ENCODE measurements at places on chromosomes 1 and 21.

DNA sequence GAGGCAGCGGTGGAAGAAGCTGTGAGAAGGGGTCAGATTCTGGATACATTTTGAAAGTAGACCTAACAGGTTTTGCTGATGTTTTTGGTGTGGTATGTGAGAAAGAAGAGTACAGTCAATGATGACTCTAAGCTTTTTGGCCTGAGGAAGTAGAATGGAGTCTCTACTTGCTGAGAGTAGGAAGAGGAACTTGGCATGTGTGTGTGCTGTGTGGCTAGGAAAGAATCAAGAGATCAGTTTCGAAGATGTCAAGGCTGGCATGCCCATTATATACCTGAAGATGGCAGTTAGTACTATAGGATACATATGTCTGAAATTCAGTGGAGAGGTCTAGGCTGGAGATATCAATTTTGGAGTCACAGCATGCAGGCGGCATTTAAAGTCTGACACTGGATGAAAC is 64.4 kb downstream of the MAB21L3 start:
- DNase-seq, result no peak

GRCh38 chr1:97298966-97299365 is 577.4 kb downstream of the PTBP2 start:
- no peak for DNase-seq

DNA sequence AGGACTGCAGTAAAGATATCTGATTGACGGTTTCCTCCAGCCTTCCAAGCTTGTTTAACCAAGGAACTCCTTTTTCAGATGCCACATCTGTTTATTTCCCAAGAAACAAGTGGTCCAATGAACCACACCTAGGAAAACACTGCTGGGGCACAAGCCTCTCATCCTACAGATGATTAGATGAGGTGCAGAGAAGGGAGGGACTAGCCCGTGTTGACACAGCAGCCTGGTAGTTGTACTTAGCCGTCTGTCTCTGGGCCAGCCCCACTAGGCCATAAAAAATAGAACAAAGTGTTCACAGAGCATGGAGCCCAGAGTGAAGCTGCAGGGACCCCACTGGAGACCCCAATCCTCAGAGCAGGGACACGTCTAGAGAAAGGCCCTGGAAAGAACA is 32.1 kb downstream of the LRP8 start:
- no peak for DNase-seq

DNA sequence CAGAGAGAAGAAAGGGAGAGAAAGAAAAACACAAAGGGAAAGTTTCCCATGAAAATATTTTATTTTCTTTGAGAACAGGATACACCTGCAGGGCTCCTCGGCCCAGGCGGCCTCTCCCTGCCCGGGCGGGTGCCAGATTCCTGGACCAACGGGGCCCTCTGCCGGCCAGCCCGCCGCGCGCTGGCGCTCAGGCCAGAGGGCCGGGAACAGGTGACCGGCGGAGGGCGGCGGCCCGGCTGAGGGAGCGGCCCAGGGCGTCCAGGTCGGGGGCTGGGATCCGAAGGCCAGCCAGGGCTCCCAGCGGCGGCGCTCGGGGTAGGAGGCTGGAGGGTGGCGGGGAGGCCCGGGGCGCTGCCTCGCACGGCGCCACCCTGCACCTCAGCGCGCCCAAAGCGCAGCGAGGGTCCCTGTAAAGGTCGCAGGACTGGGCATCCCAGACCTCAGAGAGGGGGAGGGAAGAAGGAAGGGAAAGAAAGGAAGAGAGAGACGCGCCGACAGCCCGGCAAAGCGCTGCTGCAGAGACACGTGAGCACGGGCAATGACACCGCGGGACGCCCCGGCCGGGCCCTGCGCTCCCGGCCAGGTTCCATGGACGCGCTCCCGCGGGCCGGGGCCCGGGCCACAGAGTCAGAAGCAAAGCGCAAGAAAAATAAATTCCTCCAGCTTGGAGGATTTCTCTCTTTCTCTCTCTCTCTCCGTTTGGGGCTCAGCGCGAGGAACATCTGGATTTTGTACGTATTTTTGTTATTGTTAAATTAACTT is 927 bp downstream of the WNT9A start:
- DNase-seq, result peak; percentile 40

GRCh38 chr1:216119600-216119999 is 303.6 kb downstream of the USH2A start:
- peak; percentile 47 for DNase-seq

- no peak for DNase-seq
Measured at GRCh38 chr1:15948091-15948591, 27.8 kb downstream of the ZBTB17 start.

DNA sequence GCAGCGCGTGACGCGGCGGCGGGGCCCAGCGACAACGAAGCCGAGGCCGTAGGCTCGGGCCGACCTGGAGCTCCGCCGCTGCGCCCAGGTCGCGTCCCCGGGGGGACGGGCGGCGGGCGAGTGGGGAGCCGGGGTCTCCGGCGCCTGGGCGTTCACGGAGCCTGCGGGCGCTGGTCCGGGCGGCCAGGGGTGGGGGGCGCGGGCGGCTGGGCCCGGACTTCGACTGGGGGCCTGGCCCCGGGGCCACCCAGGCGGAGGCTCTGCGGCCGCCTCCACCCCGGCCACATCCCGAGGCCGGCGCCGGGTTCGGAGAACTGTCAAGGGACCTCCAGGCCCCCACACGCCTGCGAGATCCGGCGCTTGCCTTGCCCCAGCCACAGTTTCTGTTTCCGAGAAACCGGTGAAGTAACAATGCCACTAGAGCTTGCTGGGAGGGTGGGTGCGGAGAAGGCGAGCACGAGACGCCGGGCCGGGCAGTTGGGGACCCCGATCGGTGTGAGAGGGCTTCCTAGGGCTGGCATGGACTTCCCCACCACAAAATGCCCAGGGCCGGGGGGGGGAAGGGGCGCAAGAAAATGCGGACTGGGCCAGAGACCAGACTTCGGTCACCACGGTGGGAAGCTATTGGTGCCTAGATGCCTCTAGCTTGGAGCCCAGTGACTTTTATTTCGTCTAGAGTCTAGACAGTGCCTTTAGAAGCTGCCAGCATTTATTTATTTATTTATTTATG is 501 bp downstream of the FBXO6 start:
- peak; percentile 56 for DNase-seq

- no peak for DNase-seq
Measured at GRCh38 chr1:42739753-42740700, at the start of gene CLDN19. CLDN19 (minus strand) TSS chr1:42740236; CDS start chr1:42740063, 173 bp downstream.

DNA sequence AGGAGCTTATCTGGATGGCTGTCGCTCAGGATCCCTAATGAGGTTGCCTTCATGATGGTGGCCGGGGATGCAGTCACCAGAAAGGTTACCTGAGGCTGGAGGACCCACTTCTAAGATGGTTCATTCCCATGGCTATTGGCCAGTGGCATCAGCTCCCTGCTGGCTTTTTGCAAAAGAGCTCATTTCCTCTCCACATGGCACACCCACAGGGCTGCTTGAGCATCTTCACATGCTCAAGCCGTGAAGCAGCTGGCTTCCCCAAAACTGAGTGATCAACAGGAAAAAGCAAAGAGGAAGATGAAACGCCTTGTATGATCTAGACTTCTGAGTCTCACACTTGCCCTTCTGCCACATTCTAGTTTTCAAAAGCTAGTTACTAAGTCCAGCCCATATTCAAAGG is 124.6 kb upstream of the CXADR start:
- DNase-seq, result no peak

- DNase-seq, result no peak
Measured at GRCh38 chr1:22738522-22738921, 27.9 kb downstream of the EPHB2 start.

DNA sequence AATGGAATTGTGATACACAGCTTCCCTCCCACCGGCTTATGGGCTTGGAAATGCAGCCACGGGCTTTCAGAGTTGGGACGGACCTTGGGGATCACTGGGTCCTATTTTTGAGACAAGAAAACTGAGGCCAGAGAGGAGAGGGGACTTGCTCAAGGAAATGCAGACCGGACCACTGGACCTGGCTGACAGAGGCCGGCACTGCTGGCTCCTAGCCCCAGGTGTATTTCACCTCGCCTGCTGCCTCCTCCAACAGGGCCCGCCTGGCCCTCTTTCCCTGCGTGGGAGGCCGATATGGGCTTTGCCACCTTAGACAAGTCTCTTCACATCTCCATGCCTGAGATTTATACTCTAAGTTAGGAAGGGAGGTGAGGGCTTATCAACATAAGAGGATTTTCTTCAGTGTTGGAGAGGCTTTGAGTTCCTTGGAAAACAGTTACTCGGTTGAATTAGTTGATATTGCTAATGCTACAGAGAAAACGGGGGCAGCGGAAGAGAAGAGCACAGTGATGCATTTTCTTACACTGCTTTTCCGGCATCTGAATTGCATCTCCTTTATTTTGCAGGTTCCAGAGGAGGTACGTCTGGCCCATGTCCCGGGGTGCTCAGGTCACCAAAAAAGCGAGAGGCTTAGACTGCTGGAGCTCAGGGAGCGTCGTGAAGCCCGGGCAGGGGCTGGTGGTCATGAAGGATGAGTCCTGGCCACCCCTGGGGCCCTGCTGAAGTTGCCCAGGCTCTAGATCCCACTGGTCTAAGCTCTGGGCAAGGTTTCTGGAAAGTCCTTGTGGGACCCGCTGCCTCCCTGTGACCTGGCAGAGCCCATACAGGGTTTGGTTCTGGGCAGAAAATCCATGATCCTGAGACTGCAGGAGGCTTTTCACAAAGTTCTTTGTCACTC is 44.7 kb downstream of the CAPN2 start:
- DNase-seq, result no peak

GRCh38 chr1:158417586-158417985 is 8.5 kb downstream of the OR10K2 start:
- DNase-seq, result no peak

GRCh38 chr1:18297896-18298648 is 182.7 kb upstream of the KLHDC7A start:
- no peak for DNase-seq

DNA sequence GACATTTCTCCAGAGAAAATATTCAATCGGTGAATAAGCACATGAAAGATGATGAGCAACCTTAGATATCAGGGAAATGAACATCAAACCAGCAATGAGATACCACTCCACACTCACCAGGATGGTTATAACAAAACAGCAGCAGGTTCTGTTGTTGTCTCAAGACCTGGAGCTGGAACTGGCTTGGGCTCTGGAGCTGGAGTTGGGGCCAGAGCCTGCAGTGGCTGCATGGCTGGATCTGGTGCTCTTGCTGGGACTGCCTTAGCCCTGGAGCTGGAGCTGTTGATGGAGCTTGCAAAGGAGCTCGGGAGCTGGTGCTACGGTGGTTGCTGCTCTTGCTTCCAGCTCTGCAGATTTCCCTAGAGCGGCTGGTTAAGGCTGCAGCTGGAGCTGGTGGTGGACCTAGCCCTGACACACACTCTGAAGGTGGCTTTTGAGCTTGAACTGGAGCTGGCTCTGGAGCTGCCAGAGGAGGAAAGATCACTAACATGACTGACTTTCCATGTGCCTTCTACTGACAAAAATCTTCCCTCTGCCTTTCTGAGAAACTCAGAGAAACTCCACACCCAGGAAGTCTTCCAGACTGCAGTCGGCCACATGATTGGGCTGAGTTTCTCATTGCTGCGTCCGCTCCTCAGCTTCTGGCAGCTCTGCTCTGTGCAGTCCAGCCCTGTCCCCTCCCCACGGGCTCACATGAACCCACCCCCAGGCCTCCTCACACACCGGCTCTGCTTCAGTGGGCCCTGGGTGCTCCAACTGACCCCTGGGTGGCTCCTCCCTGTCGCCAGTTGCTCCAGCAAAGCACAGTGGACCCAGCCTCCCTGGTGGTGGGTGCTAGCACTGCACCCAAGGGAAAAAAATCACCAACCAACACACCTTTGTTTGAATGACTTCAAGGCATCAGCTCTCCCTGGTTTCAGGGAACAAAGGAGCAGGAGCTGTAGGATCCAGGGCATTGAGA is 139.1 kb upstream of the FMN2 start:
- no peak for DNase-seq

GRCh38 chr1:37474046-37474696 is at the start of gene ZC3H12A:
ZC3H12A (plus strand) TSS chr1:37474580; CDS start chr1:37475497, 917 bp downstream.
- DNase-seq, result peak; percentile 78

DNA sequence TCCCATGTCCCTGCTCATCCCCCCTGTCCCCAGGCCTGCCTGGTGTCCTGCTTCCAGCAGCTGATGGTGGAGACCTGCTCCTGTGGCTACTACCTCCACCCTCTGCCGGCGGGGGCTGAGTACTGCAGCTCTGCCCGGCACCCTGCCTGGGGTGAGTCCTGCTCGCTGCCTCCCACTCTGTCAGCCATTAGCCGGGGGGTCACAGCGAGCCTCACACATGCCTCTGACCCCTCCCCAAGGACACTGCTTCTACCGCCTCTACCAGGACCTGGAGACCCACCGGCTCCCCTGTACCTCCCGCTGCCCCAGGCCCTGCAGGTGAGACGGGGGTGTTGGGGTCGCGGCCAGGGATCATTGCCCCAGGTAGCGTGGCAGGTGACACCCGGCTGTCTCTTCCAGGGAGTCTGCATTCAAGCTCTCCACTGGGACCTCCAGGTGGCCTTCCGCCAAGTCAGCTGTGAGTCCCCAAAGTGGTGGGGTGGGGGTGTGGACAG is 10.0 kb downstream of the SCNN1D start:
- no peak for DNase-seq

DNA sequence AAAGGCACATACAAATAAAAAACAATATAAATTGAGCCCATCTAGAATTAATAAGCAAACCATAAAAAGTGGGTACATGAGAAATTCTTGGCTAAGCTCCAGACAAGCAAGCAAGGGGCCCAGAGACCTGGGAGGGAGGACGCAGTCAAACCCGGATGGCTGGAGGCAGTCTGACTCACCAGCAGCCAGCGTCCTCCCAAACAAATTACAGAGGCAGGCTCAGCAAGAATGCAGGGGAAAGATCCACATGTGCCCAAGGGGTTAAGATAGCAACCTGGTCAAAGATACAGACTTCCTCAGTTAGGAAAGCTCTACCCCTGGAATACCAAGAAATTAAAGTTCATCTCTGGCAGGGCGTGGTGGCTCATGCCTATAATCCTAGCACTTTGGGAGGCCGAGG is 7.4 kb upstream of the TIAM1 start:
- no peak for DNase-seq

DNA sequence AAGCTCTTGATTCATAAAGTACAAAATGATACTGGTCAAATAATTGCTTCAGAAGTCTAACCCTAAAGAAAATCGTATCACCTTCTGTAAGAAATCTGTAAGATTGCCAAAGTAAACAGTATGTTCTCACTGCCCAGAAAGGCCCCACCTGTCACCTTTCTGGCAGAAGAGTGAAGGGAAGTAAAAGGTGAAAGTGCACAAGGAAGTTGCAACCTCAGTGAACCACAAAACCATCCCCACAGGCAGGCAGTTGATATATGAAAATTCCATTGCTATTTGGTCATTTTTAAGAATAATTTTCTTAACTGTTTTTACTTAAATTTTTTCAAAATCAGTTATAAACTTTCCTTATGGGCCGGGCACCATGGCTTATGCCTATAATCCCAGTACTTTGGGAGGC is 48.5 kb upstream of the FBXO28 start:
- no peak for DNase-seq

DNA sequence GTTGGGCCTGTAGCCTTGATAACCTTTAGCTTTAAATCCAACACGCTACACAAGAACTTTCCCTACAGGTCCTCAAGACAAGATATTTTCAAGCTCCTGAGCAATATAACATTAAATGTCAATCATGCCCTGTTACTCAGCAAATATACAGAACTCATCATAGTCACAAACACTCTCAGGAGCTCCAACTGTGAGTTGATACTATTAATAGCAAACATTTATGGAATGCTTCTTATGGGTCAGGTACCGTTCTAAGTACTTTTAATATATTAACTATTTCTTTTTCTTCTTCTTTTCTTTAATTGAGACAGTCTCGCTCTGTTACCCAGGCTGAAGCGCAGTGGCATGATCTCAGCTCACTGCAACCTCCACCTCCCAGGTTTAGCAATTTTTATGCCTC is 10.1 kb downstream of the EYA3 start:
- no peak for DNase-seq

- no peak for DNase-seq
Measured at GRCh38 chr1:160207771-160208556, 2.8 kb downstream of the PEA15 start.

GRCh38 chr1:167839009-167839408 is 74.9 kb downstream of the ADCY10 start:
- no peak for DNase-seq

Measured in NCI-H1105 treated with DMSO at 0.1 percent for 48 hours (cell line).